ENCODE measurements at places on chromosomes 1 and 21. TPM values are rescaled to one million over a fixed set of nuclear protein-coding genes. Genes with fewer than 3 reads are reported as not detected.

DNA sequence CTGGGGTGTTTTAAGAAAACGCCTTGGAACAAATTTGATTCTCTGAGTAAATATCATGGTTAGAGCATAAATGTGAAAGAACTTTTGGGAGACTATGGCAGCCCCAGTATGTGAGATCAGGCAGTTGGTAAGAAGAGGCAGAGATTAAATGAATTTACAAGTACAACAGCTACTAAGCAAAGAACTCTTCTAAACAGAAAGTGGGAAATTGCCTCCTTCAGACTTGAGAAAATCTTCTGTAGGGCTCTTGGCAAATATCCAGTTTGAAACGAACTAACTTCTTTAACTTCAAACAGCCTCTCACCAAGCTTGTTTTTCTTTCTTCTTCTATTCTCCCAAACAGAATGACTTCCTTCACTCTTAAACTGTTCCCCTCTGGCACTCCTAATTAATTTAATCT, 337.7 kb downstream of the SIPA1L2 start:
- DNase-seq = no peak

DNA sequence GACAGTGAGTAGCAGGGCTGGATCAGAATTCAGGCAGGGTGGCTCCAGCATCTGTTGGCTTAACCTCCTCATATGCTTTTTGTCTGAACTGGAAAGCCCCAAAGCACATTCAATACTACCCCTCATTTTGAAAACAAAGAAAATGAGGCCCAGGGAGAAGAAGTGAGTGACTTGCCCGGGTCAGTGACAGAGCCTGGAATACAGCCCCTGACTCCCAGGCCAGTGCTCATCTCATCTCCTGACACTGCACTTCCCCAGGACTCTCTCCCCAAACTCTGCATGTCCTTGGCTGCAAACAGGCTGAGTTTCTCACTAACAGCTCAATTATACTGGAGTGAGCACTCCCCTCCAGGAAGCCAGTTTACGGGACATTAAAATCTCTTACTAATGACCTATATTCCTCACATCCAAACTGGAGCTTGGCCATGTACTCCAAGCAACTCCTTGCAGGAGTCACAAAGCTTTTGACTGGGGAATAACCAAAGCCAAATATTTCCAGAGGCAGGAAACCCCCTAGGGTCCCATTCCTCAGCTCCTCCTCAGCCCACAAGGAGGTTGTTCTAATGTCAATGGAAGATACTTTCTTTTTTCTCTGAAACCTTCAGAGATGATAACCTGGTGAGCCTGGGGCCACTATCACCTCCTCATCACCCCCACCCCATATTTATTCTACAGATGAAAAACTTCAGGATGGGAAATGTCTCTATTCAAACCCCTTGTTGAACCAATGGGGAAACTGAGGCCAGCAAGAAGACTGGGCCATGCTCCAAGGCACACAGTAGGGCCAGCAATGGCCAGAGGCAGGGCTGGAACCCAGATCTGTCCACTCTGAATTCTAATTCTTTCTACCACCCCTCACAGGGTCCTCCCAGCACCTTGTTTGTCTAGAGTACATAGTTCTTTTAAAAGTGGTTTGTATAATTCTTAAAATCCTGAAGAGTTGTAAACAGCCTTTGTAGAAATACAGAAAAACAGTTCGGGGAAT, 127.0 kb downstream of the PLPP3 start:
- DNase-seq = no peak

DNA sequence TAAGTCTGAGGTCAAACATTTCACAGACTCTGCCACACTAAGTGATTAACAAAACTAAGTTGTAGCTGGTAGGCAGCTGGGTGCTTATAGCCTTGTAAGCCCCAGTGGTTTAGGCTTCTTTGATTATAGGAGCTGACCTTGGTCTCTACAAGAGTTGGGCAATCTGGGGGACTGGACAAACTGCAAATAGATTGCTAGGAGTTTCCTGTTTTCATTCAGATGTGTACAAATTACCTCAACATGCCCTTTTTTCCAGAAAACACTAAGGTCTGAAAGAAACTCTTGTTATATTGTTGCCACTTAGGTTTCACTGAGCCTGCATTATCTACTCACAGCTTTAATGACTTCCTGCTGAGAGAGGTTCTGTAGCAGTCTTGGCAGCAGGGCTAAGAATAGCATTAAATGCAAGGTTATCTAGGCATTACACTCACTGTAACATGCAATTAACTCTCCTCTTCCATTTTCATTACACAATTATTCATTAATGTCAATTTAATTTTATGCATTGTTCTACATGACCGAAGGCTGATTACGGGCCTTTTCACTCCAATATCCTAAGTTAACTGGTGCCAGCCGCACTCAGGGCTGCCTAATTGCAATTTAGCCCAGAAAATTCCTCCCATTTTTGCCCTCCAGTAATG, 314.0 kb downstream of the LMO4 start:
- no peak for DNase-seq

Gene NFASC
- 0.13 TPM for total RNA-seq

DNA sequence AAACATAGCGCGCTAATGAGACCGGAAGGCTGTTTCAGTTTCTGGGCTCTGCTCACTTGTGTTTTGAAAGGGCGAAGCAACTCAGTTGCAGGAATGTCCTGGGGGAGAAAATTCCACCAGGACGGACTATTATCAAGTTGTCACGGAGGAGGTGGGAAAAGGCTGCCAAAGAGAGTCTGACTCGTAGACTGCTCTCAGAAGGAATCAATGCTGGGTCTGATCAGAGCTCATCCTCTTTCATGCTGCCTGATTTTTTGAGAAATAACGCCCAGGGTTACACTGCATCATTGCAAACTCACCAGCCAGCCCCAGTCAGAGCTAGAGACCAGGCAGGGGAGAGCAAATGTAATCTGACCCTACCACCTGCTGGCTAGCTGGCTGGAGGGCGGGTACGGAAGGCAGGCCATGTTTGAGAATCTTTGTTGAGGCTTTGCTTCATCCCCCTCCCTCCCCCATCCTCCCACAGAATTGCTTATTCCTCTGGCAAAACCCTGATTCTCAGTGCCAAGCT, 36.4 kb upstream of the BCL9 start:
- DNase-seq = peak; percentile 86

GRCh38 chr1:99369154-99369553, 104.9 kb downstream of the PLPPR4 start:
- no peak for DNase-seq

GRCh38 chr1:147643974-147644373, 26.4 kb downstream of the ACP6 start:
- no peak for DNase-seq

Gene PALMD
- total RNA-seq = 7.0 TPM

GRCh38 chr1:162213281-162213912, 143.9 kb downstream of the NOS1AP start:
- DNase-seq = no peak

GRCh38 chr1:76607717-76608116, 259.6 kb upstream of the ST6GALNAC5 start:
- no peak for DNase-seq

Gene ALPL
- 41.6 TPM for total RNA-seq

- DNase-seq = no peak
Measured at GRCh38 chr1:168121401-168122011, 15.2 kb downstream of the GPR161 start.

DNA sequence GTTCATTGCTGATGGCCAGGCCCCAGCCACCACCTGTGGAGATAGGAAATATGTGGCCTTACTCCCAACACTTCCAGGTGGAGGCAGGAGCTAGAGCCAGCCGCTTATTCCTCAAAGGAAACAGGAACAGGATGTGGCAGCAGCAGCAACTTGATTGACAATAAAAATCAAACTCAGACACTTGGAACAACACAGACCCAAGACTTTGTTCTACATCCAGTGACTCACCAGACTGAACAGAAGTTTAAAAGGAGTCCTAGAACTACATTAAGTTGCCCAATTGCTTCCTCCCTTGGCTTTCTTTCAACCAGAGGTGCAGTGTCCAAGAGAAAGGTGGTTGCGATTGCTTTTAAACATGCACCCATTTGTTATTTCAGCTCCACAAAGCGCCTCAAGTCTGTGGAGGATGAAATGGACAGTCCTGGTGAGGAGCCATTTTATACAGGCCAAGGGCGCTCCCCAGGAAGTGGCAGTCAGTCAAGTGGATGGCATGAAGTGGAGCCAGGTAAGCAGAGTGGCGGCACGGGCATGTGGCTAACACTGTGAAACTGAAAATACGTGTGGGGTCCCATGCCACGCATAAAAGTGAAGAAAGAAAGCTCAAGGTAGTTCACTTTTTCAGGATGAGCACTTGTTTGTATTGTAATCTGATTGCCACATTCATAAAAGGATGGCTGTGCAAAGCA, 276.6 kb downstream of the NFIA start:
- DNase-seq = no peak

Gene S1PR1
- total RNA-seq = not detected

- no peak for DNase-seq
Measured at GRCh38 chr1:212475151-212475550, 42.4 kb downstream of the NENF start.

Gene SLFNL1
- 0.29 TPM for total RNA-seq

GRCh38 chr1:168829876-168830275, 100.9 kb upstream of the DPT start:
- DNase-seq = no peak

Gene RGS16
- total RNA-seq = 0.48 TPM

GRCh38 chr21:38821959-38822682, 16.4 kb downstream of the ETS2 start:
- no peak for DNase-seq
